ENCODE measurements at places on chromosomes 4 and X.

GRCh38 chrX:1584237-1585011 is 7.0 kb upstream of the AKAP17A start:
- DNase-seq, result no peak

GRCh38 chr4:154329939-154330338 is 161.7 kb downstream of the DCHS2 start:
- DNase-seq, result no peak

DNA sequence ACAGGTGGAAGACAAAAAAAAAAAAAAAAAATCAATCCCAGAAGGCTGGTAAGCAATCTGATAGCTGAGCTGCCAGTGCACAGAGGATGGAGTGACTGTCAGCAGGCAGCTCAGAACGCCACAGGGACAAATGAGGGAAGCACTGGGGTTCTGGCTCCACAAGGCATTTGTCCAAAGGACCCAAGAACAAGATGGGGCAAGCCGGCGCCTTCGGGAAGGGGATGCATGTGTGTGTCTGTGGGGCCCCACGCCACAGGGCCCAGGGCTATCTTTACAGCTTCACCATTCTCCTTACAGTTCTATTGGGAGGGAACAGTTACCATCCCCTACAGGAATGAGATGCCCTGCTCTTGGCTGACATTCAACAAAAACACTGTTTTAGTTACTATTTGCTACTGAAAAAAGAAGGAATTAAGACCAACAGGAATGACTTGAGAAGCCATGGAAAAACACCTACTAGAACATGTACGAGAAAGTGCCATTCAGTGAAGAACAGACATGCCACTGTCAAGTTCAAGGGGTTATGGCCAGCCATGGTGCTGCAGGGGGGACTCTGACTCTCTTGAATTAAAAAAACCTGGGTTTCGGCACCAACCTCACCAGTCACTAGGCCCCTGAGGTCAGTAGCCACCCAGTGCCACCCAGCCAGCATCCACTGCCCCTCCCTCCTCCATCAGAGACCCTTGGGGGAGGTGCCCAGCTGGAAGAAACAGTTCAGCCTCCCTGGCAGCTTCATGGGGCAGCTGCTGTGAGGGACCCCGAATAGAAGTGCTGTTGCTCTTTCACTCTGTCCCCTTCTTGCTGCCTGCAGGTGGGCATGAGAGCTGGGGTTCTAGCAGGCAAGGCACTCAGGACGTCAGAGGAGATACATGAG is 18.5 kb downstream of the WDR1 start:
- no peak for DNase-seq

DNA sequence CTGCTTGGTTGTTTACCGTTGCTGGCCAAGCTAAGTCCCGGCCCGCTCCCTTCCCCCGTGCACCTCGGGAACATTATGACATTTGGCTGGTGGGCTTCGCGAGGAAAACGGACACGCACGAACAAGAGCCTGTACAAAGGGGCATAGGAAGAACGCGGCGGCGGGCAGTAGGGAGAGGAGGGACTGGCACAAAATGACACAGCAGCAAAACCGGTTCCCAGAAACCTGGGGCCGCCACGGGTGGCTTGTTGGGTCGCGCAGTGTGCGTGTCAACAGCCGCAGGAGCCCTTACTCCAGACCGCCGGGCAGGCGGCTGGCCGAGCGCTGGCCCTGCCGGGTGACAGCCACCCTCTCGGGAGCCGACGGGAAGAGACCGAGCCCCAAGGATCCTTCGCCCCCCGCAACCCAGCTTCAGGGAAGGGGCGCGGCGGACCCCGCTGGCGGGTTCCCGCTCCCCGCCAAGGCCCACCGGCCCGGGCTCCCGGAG is 1.6 kb upstream of the LIN54 start:
- DNase-seq, result no peak

DNA sequence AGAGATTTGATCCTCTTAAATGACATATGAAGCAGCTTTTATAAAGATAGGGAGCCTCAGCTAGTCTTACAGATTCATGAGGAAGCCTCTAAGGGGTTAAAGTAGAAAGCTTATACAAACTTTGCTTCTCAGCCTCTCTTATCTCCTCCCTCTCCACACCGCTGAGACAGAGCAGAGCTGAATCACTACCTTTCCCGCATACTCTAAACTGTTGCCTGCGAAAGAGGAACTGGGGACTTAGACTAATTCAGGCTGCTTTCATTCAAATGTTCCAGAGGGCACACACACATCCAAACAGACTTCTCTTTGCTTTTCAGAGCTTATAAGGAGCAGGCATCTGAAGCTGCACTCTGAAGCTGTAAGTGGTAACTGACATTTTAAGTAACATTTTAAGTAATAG is at the start of gene SERTM2:
Gene SERTM2, plus strand, starts transcription at position 169 of the 400 bp plus-strand sequence. CDS start 7,213 bp downstream, outside the sequence.
- no peak for DNase-seq

GRCh38 chr4:85722807-85723206 is 247.9 kb downstream of the ARHGAP24 start:
- DNase-seq, result no peak

- DNase-seq, result no peak
Observed at GRCh38 chr4:3403348-3403906, 38.3 kb upstream of the HGFAC start.

DNA sequence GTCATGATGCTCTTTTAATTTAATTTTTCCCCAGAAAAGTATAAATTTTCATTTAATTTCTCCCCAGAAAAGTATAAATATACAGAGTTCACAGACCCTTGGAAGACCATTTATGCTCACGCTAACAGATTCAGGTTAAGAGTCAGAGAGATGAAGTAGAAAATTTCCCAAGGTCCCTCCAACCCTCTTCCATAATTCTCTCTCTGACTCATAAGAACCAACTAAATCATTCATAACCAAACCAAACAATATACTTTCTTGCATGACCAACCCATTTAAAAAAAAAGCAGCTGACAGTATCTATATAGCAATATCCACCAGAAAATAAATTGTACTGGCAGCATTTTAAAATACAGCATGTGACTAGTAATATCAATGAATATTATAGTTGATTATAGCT is 3.9 kb downstream of the KLHL8 start:
- DNase-seq, result no peak

- DNase-seq, result no peak
Observed at GRCh38 chr4:24274381-24274941, 309.9 kb downstream of the DHX15 start.

DNA sequence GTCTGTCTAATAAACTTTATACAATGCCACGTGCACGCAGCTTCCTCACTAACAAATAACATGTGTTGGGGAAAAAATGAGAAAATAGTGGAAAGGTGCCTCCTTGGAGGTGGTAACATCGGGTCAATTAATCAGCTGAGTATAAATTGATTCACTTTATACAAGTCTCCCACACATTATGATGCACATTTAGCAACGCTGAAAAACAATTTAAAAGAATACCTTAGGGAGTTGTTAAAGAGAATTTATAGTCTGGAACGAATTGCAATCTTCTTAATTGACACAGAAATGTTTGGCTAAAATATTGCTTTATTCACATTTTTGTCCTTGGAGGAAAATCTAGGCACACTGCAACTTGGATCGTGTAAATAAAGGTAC is 84.2 kb downstream of the HPRT1 start:
- DNase-seq, result no peak
